ENCODE measurements at places on chromosomes 2 and 18.

DNA sequence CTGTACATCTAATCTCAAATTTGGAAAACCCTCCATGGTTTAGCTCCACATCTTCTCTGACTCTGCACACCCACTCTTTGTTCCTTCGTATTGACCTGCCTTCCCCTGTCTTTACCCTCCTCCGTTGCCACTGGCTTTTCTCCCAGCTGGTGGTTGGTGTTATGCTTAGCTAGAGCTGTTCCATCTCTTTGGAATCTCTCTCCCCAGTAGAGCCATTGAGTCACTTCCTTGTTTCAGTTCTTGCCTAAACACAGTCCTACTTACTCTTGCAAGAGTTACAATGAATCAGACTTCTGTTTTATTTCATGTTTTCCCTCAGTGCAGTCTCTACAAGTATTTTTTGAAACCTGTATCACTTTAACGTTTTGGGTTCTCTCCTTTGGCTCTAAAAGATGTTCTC lies 263.9 kb downstream of the LTBP1 start:
- peak; percentile 39 for DNase-seq

- no peak for DNase-seq
Measured at GRCh38 chr2:111900859-111901258, 2.5 kb downstream of the MERTK start.

DNA sequence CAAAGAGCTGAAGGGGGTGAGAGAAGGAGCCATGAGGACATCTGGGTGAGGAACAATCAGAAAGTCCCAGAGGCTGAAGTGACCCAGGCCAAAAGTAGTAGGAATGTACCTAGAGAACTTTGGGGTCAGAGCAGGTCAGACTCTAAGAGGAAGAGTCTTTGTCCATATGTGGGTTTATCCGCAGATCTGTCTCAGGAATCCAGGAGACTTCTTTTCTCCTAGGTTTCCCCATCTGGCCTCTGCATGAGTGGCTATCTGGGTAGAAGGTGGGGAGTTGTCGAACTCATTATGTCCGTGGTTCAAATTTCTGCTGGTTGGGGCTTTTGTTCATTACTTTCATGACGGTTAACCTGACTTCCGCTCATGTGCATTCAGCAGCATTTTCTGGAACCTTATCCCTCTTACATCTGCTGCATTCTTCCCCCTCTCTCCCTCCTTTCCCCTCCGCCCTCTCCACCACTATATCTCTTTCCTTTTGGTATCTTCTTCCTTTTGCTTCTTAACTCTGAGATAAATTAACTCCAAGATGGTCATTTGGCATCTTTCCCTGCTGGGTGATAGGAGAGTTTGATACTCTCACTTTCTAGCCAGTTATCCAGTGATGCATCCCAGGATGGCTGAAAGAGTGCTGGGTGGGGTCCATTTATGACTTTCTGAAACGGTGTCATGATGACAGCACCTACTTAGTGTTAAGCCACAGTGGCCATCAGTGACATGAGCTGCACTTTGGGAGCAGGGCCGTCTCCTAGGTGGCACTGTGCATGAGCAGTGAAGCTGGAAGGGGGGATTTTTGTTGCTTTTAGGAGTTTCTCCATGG lies 2.1 kb downstream of the LIPG start:
- DNase-seq = no peak

DNA sequence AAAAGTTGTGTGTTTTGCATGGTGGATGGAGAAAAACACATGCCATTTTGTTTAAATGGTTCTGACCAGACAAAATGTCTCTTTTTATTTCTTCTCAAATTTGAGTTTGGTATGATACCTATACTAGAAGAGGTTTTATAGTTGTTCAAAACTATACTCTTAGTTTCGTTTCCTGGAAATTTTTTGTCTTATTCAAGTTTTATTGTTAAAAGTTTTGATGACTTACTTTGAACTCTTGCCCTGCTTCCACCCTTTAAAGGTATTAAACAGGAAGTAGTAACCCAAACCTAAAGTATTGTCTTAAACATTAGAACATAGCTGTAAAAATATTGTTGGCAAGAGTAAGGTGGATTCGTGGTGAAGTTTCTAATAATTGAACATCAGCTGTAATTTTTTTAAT lies 98.2 kb downstream of the BABAM2 start:
- no peak for DNase-seq

DNA sequence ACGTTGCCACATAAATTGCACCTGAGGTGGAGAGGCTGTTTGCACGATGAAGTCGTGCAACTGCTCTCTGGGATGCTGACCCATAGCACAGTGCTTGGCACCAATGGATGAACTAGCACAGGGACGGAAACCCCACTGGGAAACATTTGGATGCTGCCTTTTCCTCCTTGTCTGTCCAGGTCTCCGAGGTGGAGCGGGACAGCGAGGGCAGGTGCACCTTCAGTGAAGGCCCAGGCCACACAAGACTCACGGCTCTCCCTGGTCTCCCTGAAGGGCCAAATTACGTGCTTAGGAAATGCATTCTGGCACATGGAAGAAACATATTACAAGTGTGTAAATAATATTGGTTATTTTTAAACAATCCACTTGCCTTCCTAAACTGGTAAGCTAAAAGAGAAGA lies 70.3 kb downstream of the TPO start:
- no peak for DNase-seq

DNA sequence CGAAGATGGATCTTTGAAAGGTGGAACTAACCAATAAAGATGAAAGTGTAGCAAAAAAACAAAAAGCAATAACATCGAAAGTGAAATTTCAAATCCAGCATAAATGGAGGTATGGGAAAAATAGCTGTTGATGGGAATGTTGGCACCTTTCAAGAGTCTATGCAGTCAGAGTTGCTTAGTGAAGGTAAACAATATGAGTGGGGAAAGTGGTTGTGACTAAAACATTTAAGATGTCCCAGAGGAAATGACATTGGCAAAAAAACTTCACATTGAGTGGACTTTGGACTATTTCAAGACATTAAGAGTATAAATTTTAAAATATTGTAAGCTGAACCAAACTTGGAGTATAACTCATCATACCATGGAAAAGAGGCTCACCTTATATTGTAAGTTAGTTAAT lies 17.7 kb downstream of the ETAA1 start:
- no peak for DNase-seq

DNA sequence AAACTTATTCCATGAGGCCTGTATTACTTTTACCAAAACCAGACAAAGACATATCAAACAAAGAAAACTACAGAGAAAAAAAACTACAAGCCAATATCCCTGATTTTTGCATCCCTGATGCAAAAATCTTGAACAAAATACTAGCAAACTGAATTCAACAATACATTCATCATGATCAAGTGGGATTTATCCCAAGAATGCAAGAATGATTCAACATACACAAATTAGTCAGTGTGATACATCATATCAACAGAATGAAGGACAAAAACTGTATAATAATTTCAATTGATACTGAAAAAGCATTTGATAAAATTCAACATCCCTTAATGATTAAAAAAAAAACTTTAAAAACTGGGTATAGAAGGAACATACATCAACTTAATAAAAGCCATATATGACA lies 106.8 kb downstream of the SLC39A10 start:
- no peak for DNase-seq

GRCh38 chr2:212940816-212941215 lies 210.6 kb downstream of the IKZF2 start:
- DNase-seq = peak; percentile 74

- no peak for DNase-seq
Measured at GRCh38 chr18:56152551-56153310, 485.7 kb downstream of the TXNL1 start.

GRCh38 chr2:20965221-20965620 lies 78.7 kb downstream of the APOB start:
- no peak for DNase-seq

DNA sequence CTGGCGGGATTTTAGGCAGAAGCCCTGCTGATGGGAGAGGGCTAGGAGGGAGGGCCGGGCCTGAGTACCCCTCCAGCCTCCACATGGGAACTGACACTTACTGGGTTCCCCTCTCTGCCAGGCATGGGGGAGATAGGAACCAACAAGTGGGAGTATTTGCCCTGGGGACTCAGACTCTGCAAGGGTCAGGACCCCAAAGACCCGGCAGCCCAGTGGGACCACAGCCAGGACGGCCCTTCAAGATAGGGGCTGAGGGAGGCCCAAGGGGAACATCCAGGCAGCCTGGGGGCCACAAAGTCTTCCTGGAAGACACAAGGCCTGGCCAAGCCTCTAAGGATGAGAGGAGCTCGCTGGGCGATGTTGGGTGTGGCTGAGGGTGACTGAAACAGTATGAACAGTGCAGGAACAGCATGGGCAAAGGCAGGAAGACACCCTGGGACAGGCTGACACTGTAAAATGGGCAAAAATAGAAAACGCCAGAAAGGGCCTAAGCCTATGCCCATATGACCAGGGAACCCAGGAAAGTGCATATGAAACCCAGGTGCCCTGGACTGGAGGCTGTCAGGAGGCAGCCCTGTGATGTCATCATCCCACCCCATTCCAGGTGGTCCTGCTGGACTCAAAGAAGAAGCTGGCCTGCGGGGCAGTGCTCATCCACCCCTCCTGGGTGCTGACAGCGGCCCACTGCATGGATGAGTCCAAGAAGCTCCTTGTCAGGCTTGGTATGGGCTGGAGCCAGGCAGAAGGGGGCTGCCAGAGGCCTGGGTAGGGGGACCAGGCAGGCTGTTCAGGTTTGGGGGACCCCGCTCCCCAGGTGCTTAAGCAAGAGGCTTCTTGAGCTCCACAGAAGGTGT lies 8.5 kb downstream of the PROC start:
- no peak for DNase-seq

GRCh38 chr2:25018681-25019080 lies 23.2 kb upstream of the EFR3B start:
- no peak for DNase-seq

DNA sequence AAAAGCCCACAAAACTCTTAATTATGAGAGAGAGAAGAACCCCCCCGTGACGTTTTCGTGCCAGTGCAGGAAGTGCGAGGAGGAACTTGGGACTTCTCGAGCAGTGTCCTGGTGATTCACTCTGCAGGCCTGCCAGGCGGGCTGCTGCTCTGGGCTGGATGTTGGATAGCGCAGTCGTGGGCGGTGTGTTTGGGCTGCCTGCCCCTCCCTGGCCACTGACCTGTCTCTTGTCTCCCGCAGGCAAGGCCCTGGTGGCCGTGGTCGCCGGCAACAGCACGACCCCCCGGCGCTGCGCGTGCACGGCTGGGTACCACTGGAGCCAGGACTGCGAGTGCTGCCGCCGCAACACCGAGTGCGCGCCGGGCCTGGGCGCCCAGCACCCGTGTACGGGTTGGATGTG lies 29.0 kb downstream of the TNFRSF11A start:
- DNase-seq = no peak

DNA sequence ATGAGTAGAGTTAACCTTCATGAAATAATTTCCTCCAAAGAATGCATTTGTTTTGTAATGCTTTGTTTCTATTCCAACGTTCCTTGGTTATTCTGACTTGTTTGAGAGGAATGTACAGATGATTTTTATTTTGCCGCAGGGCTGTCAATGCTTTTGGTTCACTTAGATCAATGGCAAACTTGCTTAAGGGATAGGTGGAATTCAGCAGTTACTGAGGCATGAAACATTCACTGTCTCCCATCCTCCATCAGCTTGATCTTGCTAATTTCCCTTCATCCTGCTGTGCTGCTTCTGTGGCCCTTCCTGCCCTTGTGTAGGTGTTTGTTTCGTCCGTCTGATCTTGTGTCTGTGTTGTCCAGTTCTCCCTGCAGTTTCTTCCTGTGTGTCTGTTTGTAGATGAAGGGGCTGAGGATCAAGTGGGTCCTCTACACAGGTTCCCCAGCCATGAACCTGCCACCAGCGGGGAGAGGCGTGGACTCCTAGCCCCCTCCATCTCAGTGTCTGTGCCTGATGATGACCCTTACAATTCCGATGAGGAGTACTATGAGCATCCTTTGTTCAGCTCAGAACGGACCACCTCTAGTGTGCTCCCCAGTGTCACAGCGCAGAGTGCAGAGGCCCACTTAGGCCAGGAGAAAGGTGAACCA lies 84.2 kb upstream of the UNC80 start:
- no peak for DNase-seq

- peak; percentile 30 for DNase-seq
Measured at GRCh38 chr2:171524018-171524401, 1.7 kb downstream of the CYBRD1 start.

GRCh38 chr2:165500001-165500400 lies 30.5 kb downstream of the CSRNP3 start:
- DNase-seq = no peak

DNA sequence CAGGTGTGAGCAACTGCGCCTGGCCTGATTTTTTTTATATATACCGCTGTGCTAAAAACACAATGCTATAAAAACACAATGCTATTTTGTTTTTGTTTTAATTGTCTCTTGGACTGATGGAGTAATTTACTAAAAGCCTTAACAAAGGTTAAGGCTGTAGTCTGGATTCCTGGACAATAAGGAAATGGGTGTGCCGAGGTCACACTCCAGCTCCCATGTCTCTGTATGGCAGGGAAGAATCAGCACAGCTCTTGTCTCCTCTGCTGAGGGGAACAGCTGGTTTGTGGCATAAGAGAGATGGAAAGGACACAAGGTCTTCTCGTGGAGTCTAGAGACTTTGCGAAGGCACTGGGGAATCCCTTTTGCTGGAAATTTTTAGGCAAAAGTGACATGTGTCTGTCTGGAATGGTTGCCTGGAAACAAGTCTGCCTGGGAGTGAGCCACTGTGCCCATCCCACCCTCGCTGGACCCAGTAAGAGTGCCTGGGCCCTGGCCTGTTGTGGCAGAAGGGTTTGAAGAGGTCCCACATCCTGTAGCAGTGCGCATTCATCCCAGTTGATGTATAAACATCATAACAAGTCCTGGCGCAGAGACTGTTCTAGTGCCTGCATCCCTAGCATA lies 73.1 kb downstream of the MAPK4 start:
- no peak for DNase-seq

DNA sequence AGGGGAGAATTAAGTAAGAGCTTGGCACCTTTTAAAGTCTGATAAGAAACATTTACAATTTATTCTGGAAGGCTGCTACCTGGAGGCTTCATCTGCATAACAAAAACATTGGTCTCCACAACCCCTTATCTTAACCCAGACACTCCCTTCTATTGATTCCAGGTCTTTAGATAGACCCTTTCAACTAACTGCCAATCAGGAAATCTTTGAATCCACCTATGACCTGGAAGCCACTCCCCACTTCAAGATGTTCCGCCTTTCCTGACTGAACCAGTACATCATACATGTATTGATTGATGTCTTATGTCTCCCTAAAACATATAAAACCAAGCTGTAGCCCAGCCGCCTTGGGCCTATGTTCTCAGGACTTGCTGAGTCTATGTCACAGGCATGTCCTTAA lies 289.4 kb downstream of the AGPS start:
- DNase-seq = no peak

- DNase-seq = no peak
Measured at GRCh38 chr2:86623043-86623493, 597 bp downstream of the RNF103 start.

GRCh38 chr2:197306024-197306695 lies 4.4 kb downstream of the ANKRD44 start:
- no peak for DNase-seq
